Activated naive CD4-positive, alpha-beta T cell treated with anti-CD3 and anti-CD28 coated beads, Interleukin-2, amount 10 ng/mL, durations not matched to agents 7 days and 5 days (primary cell): ENCODE measurements at places on chromosomes 16 and 17.

- DNase-seq, result no peak
Measured at GRCh38 chr17:28960256-28961061, 9.1 kb upstream of the PHF12 start.

- DNase-seq, result no peak
Measured at GRCh38 chr16:51522902-51523301, 371.8 kb upstream of the SALL1 start.

- no peak for DNase-seq
Measured at GRCh38 chr16:8183176-8184099, 406.9 kb downstream of the TMEM114 start.

GRCh38 chr17:50952013-50952412, 85.9 kb upstream of the TOB1 start:
- DNase-seq, result no peak

DNA sequence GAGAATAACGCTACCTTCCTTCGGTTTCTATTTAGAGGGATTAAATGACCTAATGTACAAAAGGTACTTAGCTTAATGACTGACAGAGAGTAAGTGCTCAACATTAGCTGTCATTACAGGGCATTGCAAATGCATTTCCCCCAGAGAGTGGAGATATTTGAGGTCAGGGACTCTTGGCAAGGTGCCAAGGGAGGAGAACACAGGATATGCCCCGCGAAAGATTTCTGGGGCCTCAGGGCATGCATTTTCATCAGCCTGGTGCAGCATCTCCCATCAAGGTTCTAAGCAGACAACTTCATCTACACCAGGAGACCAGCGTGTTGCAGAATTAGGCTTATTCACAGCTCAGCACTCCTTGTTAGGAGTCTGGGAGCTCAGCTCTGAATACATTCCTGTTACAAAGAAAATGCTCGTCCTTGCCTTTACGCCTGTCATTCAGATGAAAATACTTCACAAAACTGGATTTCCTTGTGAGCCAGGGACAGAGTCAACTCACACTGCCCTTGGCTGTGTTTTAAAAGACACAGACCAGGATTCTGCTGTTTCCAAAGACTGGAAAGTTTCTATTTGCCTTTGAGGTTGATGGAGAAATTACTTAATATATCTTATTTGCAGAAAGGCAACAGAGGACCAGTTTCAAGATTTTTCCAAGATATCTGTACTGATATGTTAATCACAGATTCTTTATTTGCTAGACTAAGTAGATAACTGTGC, 108.2 kb downstream of the VAT1L start:
- DNase-seq, result no peak

DNA sequence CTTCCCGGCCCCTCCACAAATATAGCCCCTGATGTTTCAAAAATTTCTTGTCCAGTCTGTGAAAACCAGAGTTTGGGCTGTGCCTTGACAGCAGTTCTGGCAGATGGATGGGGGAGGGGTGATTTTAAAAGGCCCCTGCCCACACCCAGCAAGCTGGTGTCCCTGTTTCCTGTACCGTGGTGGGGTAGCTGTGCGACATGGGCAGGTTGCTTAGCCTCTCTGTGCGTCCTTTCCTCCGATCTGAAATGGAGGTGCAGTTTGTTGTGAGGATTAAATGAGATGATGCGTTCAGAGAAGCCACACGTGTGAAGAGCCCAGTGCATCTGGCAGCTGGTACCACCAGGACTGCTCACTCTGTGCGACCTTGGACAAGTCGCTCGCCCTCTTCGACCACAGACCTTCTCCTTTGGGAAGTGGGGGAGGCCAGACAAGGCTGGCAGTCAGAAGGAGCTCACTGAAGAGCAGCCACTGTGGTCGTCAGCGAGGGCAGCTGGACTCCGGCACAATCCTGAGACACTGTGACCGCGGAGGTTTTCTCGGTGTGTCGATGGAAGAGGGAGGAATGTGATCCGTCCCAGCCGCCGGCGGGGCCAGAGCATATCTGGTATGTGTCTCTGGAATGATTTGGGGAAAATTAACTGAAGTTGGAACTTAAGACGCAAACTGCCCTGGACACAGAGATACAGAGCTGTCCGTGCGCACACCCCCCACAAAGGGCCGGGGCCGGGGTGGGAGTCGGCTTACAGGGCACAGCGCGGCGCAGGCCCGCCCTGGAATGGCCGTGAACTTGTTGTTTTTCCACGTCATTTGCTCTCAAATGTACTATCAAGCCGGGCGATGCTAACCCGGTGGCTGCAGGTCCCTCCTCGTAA, 721 bp upstream of the WFIKKN2 start:
- peak; percentile 20 for DNase-seq

GRCh38 chr16:51457775-51458174, 306.7 kb upstream of the SALL1 start:
- no peak for DNase-seq
